Aorta (tissue), 5 donors: ENCODE measurements at places on chromosomes 6 and 20. TPM values are rescaled to one million over a fixed set of nuclear protein-coding genes. Genes with fewer than 3 reads are reported as not detected.

Gene DEFB114
- polyA plus RNA-seq: not detected

Gene SLC17A3
- not detected for polyA plus RNA-seq

Gene CCDC170
- 0.75 TPM for polyA plus RNA-seq

Gene ABHD16B
- 0.38 TPM for polyA plus RNA-seq

Gene FAM209B
- polyA plus RNA-seq: not detected

Gene ATRN
- 4.0 TPM for polyA plus RNA-seq

Gene OR2H2
- polyA plus RNA-seq: not detected

Gene HLA-DPB1
- 45.4 TPM for polyA plus RNA-seq

Gene ESR1
- 1.6 TPM for polyA plus RNA-seq

Gene PLEKHG1
- 1.6 TPM for polyA plus RNA-seq

Gene IL17A
- not detected for polyA plus RNA-seq

Gene NUDT3
- 15.5 TPM for polyA plus RNA-seq

Gene SLC2A4RG
- polyA plus RNA-seq: 24.7 TPM

Gene NOX3
- polyA plus RNA-seq: not detected

Gene TMEM170B
- 1.5 TPM for polyA plus RNA-seq

Gene HAO1
- not detected for polyA plus RNA-seq

Gene TFAP2D
- not detected for polyA plus RNA-seq
